NT2/D1 (cell line): ENCODE measurements at places on chromosomes 11 and 22.
A peak's percentile ranks its signal among the peaks of the same experiment; 100 is the strongest.

DNA sequence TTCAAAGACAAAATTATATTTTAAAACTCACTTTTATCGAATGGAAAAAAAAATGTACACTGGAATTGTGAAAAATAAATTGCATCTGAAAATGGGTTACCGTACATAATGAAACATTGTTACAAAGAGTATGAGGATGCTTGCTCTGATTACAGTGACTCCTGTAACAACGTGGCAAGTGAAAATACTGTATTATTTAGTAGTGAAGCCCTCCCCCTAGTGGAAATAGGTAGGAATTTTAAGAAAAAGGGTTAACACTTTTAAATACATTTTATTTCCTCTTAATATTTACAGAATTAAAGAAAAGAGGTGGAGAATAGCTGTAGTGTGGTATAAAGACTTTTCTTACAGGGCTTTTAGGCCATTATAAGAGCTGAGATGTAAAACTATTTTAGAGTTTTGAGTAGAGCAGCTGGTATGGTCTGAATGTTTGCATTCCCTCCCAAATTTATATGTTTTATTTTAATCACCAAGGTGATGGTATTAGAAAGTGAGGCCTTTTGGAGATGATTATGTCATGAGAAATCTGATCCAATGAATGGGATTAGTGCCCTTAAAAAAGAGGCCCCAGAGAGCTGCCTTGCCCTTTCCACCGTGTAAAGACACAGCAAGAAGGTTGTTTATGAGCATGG is 25.2 kb downstream of the FAM76B start:
- DNase-seq = peak; percentile 16

GRCh38 chr11:34473603-34474169 is 35.0 kb downstream of the CAT start:
- DNase-seq = no peak

GRCh38 chr11:1773131-1773993 is 9.6 kb upstream of the CTSD start:
- no peak for DNase-seq

DNA sequence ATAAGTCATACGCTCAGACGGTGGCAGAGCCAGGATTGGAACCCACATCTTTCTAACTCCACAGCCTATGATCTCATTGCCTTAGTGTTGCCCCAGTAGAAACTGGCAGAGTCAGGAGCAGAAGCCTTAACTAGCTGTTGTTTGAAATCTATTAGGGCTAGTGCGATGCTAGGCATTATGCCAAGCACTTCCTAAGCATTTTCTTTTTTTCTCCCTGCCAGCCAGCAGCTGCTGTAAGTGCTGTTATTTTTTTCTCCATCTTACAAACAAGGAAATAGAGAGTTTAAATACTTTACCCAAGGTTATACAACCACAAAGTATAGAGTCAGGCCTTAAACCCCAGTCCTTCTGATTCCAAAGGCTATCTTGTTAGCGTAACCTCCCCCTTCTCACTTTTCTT is 161.0 kb upstream of the SORL1-AS1 start:
- DNase-seq = no peak

GRCh38 chr11:64844330-64845128 is at the start of gene CDC42BPG:
Gene CDC42BPG (minus strand): TSS chr11:64844653. CDS start chr11:64844569, 84 bp downstream.
- no peak for DNase-seq

- no peak for DNase-seq
These were observed 10.3 kb upstream of the IL2RB start for GRCh38 chr22:37160027-37160426.

GRCh38 chr11:130006929-130007328 is 4.3 kb upstream of the PRDM10 start:
- no peak for DNase-seq

GRCh38 chr11:85182441-85183387 is 444.4 kb downstream of the DLG2 start:
- no peak for DNase-seq

DNA sequence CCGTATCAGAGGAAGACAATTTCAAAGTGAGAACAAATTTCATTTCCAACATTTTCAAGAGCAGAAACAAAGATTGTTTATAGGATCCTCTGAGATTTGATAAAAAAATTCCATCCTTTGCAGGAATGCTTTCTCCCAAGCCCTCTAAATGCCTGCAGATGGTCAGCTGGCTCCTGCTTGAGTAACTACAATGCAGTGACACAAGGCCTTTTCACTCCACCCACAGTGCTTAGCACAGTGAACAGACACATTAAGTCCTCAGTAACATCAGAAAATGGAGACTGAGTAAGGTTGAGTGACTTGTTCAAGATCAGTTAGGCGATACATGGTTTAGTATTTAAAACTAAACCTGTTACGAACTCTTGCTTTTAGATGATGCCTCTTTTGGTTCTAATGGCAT is 527.1 kb upstream of the CCDC90B start:
- no peak for DNase-seq

- DNase-seq = no peak
These were observed 77.5 kb downstream of the CNTN5 start for GRCh38 chr11:99098258-99098657.

DNA sequence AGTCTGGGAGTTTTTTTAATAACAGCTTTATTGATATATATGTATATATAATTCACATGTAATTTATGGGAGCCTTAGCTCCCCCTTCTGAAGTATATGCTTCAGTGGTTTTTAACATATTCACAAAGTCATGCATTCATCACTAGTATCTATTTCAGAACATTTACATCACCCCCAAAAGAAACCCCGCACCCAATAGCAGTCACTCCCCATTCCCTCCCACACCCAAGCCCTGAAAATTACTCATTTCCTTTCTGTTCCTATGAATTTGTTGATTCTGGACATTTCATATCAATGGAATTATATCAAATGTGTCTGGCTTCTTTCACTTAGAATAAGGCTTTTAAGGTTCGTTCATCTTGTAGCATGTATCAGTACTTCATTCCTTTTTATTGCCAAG is 35.6 kb upstream of the SYT7 start:
- no peak for DNase-seq

GRCh38 chr11:119729951-119730613 is 1.1 kb upstream of the NECTIN1 start:
- DNase-seq = no peak
